ENCODE measurements at places on chromosomes 12 and 14. TPM values are rescaled to one million over a fixed set of nuclear protein-coding genes. Genes with fewer than 3 reads are reported as not detected.

DNA sequence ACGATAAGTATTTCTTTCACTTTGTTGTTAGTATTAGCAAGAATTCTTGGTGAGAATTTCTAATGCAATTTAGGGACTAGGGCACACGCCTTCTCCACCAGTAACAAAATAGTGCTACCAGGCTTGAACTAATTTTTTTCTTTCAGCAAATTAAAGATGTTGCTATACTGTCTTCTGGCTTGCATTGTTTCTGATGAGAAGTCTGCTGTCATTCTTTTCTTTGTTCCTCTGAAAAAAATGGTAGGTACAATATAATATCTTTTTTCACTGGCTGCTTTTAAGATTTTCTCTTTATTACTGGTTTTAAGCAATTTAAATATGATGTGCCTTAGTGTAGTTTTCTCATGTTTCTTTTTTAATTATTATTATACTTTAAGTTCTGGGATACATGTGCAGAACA, 171.2 kb downstream of the PCNX1 start:
- H3K4me3 ChIP-seq, result no peak overlapping the region
- H3K4me1 ChIP-seq, result no peaks in the 10 kb centered on the region
- H3K36me3 ChIP-seq, result peaks cover 44% of the 10 kb centered on the region
- no peak for DNase-seq
- H3K27me3 ChIP-seq, result no peaks in the 10 kb centered on the region

DNA sequence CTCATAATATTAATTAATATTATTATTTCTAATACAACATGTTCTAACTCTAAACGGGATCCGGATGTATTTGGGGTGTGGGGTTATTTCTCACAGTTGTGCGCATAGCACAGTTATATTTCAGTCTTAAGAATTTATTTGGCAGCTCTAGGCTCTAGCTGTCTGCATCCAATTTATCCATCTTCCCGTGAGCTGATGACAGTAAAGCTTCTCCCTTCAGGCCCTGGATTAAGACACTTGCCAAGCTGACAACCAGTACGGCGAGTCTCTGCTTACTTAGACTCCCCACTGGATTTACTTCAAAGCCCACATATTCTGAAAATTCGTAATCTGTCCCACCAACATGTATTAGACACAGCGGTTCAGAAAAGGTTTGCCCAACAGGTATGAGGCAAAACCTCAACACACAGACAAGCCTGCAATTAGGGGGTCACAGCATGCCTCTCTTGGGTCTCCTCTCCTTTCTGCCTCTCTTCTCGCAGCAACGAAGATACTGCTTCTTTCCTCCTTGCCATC, 232.9 kb upstream of the TMTC1 start:
- no peak overlapping the region for H3K27ac ChIP-seq
- DNase-seq, result no peak
- no peak overlapping the region for H3K4me3 ChIP-seq
- no peaks in the 10 kb centered on the region for H3K36me3 ChIP-seq
- H3K4me1 ChIP-seq, result no peaks in the 10 kb centered on the region
- no peaks in the 10 kb centered on the region for H3K27me3 ChIP-seq

- H3K4me3 ChIP-seq, result no peak overlapping the region
- H3K27ac ChIP-seq, result peak overlapping the region; percentile 37
- H3K4me1 ChIP-seq, result peaks cover 49% of the 10 kb centered on the region
- DNase-seq, result peak; percentile 92
These were observed 42.2 kb upstream of the ATP23 start for GRCh38 chr12:57899010-57899662.

DNA sequence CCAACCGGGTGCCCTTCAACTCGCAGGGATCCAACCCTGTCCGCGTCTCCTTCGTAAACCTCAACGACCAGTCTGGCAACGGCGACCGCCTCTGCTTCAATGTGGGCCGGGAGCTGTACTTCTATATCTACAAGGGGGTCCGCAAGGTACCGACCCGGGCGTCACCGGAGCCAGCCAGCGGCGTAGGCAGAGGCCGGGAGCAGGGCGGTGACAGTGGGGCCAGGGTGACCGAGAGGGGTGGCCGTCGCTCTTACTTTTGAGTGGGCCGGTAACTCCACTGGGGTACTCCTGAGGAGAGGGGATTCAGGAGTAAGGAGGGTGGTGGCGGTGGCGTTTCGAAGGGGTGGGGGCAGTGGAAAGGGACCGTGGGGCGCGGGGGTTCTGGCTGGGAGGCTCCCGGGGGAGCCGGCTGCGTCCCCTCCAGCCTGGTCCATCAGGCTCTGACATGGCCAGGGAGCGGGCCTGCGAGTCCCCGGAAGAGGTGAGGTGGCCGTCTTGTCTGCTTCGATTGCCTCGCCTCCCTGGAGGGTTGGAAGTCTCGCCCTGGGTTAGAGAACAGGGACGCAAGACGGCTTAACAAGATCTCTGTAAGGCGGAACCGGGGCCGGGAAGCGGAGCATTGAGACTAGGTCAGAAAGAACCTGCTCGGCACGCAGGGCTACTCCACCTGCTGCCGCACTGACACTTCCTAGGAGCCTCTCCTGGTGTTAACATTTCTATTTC, 491 bp downstream of the WDR20 start:
- H3K4me3 ChIP-seq, result peak overlapping the region; percentile 86
- H3K36me3 ChIP-seq, result peaks cover 4% of the 10 kb centered on the region
- H3K4me1 ChIP-seq, result peaks cover 19% of the 10 kb centered on the region
- H3K27me3 ChIP-seq, result no peaks in the 10 kb centered on the region
- peak overlapping the region; percentile 81 for H3K27ac ChIP-seq

GRCh38 chr14:75860561-75861160, 121.1 kb downstream of the TGFB3 start:
- no peak overlapping the region for H3K4me3 ChIP-seq
- H3K27me3 ChIP-seq, result no peaks in the 10 kb centered on the region
- H3K27ac ChIP-seq, result peak overlapping the region; percentile 79
- H3K36me3 ChIP-seq, result no peaks in the 10 kb centered on the region
- no peak for DNase-seq

DNA sequence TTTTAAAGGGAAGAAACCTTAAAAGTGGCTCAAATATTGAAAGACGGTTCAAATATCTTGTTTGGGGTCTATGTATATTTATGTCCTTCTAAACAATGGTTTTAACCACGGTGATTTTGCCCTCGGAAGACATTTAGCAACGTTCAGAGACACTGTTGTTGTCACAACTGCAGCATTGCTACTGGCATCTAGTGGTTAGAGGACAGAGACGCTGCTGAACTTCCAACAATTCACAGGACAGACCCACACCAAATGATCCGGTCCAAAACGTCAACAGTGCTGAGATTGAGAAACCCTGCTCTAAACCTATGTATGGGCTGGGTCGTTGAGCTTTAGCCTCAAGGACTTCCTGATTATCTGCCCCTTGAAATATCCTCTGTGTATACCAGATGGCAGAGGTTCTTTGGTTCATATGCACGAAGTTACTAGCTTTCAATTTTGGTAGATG, 1.7 kb downstream of the ANGEL1 start:
- peaks cover 2% of the 10 kb centered on the region for H3K27me3 ChIP-seq
- H3K36me3 ChIP-seq, result peaks cover 15% of the 10 kb centered on the region
- no peak for DNase-seq

- H3K36me3 ChIP-seq, result no peaks in the 10 kb centered on the region
- H3K27ac ChIP-seq, result no peak overlapping the region
- no peaks in the 10 kb centered on the region for H3K4me1 ChIP-seq
- no peak overlapping the region for H3K4me3 ChIP-seq
These were observed 65.0 kb downstream of the GALNT9 start for GRCh38 chr12:132264086-132265010.

GRCh38 chr12:113485330-113485729, 13.7 kb upstream of the LHX5 start:
- no peak for DNase-seq
- H3K36me3 ChIP-seq, result no peaks in the 10 kb centered on the region
- H3K4me1 ChIP-seq, result no peaks in the 10 kb centered on the region
- peaks cover 11% of the 10 kb centered on the region for H3K27me3 ChIP-seq
- no peak overlapping the region for H3K4me3 ChIP-seq

- no peak overlapping the region for H3K4me3 ChIP-seq
- no peaks in the 10 kb centered on the region for H3K36me3 ChIP-seq
- DNase-seq, result no peak
- no peaks in the 10 kb centered on the region for H3K4me1 ChIP-seq
- no peak overlapping the region for H3K27ac ChIP-seq
These were observed 165.9 kb downstream of the SLC35F4 start for GRCh38 chr14:57699947-57700346.

Gene BHLHE41
- total RNA-seq, result 4.7 TPM

Gene OLR1
- under 0.01 TPM for total RNA-seq

Gene RFC5
- total RNA-seq, result 10.0 TPM

Gene JDP2
- 77.1 TPM for total RNA-seq
